ENCODE measurements at places on chromosomes 3 and 15.

DNA sequence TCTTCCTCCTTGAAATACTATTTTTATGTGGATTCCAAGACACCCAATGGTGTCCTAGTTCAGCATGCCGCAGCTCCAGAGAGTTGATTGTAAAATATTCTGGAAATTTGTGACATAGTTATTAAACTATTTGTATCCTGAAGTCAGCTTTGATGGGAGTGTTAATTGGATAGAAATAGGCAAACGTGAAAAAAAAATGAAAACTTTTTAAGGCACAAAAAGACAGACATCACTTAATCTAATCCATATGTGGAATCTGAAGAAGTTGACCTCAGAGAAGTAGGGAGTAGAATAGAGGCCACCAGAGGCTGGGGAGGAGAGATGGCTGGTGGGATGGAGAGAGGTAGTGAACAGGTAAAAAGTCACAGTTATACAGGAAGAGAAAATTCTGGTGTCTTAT lies 704.2 kb downstream of the ROBO1 start:
- H3K4me1 ChIP-seq = no peaks in the 10 kb centered on the region
- no peaks in the 10 kb centered on the region for H3K36me3 ChIP-seq
- H3K4me3 ChIP-seq = no peak overlapping the region
- no peak for DNase-seq
- no peak overlapping the region for H3K27ac ChIP-seq
- no peaks in the 10 kb centered on the region for H3K27me3 ChIP-seq

DNA sequence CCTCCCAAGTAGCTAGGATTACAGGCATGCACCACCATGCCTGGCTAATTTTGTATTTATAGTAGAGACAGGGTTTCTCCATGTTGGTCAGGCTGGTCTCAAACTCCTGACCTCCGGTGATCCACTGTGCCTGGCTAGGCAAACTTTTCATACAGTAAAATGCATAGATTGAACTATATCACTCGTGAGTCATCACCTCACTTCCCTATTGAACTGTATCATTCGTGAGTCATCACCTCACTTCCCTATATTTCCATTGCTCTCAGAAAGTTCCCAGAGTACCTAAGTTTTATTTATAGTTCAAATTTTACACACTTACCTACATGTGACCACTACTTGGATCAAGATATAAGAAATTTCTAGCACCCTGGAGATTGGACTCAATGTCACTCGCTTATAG lies 73.6 kb upstream of the ACAD9 start:
- no peak overlapping the region for H3K4me3 ChIP-seq
- H3K27ac ChIP-seq = no peak overlapping the region
- no peak for DNase-seq
- H3K36me3 ChIP-seq = peaks cover 31% of the 10 kb centered on the region

DNA sequence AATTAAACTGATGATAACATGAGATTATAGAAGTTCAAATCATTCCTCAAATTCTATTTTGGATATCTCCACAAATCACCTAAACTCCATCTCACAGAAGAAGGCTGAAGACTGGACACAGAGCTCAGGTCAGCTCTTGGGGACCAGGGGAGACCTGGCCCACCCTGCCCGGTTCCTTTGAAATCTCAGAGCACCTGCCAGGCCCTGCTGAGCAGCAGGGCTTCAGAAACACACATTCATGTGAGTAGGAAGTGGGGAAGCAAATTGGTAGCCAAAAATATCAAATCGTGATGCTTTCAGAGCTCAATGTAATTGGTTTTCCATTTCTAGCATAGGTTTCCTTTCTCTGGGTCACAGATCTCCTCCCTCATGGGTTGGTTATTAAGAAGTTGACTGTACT lies 76.2 kb downstream of the OCA2 start:
- no peaks in the 10 kb centered on the region for H3K36me3 ChIP-seq
- no peaks in the 10 kb centered on the region for H3K27me3 ChIP-seq
- no peak for DNase-seq
- no peak overlapping the region for H3K27ac ChIP-seq
- H3K4me1 ChIP-seq = no peaks in the 10 kb centered on the region

DNA sequence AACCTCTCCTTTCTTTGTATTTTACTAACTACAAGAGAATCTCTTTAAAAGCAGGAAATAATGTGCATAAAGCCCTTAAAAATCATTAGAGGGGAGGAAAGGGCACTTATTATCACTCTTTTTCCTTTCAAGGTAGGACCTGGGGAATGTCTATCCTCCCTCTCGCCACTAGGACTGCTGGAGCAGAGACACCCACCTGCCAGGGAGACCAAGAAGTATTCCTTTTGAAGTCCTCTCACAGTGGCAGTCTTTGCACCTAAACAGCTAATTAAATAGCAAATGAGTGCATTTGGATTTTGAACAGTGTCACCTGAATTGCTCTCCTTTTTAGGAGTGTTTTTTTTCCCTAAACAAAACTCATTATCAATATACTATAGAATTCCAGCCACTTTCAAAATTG lies 874.1 kb downstream of the ZPLD1 start:
- H3K4me1 ChIP-seq = no peaks in the 10 kb centered on the region
- DNase-seq = no peak
- no peaks in the 10 kb centered on the region for H3K27me3 ChIP-seq
- no peak overlapping the region for H3K27ac ChIP-seq
- H3K4me3 ChIP-seq = no peak overlapping the region
- H3K36me3 ChIP-seq = no peaks in the 10 kb centered on the region

GRCh38 chr3:29933802-29934490 lies 653.1 kb downstream of the RBMS3 start:
- H3K27ac ChIP-seq = no peak overlapping the region
- DNase-seq = no peak
- H3K4me3 ChIP-seq = no peak overlapping the region
- H3K36me3 ChIP-seq = no peaks in the 10 kb centered on the region

GRCh38 chr3:110454066-110454465 lies 617.5 kb upstream of the NECTIN3 start:
- H3K27ac ChIP-seq = no peak overlapping the region
- no peaks in the 10 kb centered on the region for H3K27me3 ChIP-seq
- H3K4me1 ChIP-seq = no peaks in the 10 kb centered on the region
- no peaks in the 10 kb centered on the region for H3K36me3 ChIP-seq
- no peak for DNase-seq

DNA sequence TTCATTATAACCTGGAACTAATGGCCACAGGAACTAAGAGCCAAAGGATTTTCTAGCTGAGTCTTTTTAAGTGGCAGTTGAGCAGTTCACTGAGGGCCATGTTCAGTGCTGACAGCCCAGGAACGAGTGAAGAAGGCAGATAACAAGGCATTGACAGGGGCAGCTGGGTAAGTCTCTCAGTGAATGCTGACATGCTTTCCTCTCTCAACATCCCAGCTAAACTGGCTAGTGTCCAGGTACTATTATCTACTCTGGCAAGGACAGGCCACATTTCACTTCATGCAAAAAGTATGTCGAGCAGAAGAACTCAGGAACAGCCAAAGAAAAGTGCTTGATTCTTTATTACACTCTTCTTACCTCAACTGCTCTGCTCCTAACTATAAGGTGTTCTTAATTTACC lies 515.9 kb downstream of the NLGN1 start:
- peak; percentile 5 for DNase-seq
- no peak overlapping the region for H3K4me3 ChIP-seq
- no peaks in the 10 kb centered on the region for H3K27me3 ChIP-seq
- no peaks in the 10 kb centered on the region for H3K36me3 ChIP-seq

GRCh38 chr3:23592961-23593931 lies 212.5 kb upstream of the UBE2E1 start:
- H3K36me3 ChIP-seq = no peaks in the 10 kb centered on the region
- no peak for DNase-seq
- H3K27me3 ChIP-seq = no peaks in the 10 kb centered on the region

DNA sequence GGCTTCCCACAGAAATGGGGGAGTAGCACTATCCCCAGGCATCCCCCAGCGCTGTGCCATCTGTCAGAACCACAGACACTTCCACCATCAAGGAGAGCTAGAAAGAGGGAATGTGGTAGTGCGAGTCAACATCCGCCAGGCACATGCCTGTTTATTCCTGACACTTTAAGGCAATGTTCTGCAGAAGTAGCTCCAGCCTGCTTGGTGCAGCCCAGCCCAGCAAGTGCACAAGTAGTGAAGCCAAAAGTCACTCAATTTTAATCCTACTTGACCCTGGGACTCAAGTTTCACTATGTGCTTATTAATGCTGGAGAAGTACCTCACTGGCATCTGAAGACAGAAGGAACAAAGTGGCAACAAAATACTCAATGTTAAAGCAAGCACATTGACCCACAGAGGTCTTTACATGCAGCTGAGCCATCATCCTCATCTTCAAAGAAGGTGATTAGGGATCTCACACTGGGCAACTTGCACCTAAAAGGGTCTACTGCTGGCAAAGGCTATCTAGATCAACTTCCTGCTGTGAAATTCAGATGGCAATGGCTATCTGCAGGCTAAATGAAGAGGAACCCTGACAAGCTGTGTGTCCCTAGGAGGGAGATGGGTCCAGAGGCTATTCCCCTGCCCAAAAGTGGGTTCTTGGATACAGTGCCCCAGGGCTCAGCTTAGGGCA lies 61.4 kb upstream of the CLDN18 start:
- peaks cover 3% of the 10 kb centered on the region for H3K27me3 ChIP-seq
- no peaks in the 10 kb centered on the region for H3K36me3 ChIP-seq
- DNase-seq = no peak
- H3K27ac ChIP-seq = no peak overlapping the region
- no peak overlapping the region for H3K4me3 ChIP-seq

DNA sequence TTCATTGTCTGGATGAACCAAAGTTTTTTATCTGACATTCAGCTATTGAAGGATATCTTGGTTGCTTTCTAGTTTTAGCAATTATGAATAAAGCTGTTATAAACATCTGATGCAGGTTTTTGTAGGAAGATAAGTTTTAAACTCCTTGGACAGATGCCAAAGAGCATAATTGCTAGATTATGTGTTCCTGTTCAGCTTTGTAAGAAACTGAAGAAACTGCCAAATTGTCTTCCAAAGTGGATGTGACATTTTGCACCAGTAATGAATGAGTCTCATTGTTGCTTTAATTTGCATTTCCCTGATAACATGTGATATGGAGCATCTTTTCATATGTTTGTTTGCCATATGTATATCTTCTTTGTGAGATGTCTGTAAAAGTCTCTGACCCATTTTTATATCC lies 239.9 kb upstream of the TTC14 start:
- H3K4me3 ChIP-seq = no peak overlapping the region
- H3K4me1 ChIP-seq = no peaks in the 10 kb centered on the region
- no peaks in the 10 kb centered on the region for H3K36me3 ChIP-seq
- H3K27me3 ChIP-seq = no peaks in the 10 kb centered on the region
- no peak for DNase-seq

DNA sequence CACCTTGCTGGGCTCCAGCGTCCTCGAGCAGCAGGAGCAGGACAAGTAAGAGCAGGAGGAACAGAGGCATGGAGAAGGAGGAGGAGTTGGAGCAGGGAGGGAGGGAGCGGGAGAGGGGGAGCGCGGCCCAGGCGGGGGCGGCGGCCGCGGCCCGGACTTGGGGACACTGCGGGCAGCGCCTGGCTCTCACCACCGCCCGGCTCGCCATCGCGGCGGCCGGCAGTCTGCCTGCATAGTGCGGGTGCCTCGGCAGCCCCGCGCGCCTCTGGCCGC lies 440 bp downstream of the DCBLD2 start:
- no peaks in the 10 kb centered on the region for H3K27me3 ChIP-seq
- peak overlapping the region; percentile 72 for H3K4me3 ChIP-seq
- peaks cover 7% of the 10 kb centered on the region for H3K4me1 ChIP-seq
- peak overlapping the region; percentile 85 for H3K27ac ChIP-seq
- peak; percentile 42 for DNase-seq

DNA sequence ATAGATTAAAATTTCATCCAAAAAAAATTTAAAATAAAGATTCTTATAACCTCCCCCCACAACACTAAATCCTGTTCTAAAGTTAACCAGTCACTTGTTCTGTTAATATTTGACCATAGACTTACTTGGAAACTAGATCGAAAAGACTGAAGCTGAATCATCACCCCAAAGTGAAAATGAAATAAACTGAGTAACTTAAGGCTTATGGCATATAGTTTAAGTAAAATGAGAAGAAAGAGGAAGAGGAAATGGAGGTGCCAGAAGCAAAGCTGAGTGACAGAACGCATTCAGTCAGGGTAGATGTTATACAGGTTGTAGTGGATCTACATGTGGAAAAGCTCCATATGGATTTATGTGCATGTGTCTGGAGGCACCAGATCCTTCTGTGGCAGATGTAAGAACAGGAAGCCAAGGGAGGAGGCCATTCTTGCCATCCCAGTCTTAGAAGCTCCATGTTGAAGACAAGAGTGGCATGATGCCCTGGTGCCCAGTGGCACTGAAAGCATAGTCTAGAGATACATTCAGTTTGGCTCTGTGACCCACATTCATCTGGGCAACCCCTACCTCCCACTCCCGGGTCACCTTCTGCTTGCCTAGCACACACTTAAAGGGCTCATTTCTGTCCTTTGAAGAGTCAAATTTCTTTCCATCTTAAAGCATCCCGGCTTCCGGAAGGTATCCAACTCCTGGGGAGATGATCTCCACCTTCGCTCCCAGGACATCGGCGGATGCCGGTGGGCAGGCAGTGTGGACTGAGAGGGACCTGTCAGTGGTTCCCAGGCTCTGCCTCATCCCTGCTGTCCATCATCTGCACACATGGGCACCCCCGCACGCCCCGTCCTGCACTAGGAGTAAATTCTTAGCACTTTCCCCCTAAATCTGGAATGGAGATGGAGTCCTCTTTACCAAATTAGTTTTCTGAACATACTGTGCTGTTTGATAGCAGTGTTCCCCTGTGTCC lies 90.8 kb downstream of the NEO1 start:
- no peaks in the 10 kb centered on the region for H3K27me3 ChIP-seq
- peaks cover 34% of the 10 kb centered on the region for H3K4me1 ChIP-seq
- H3K36me3 ChIP-seq = no peaks in the 10 kb centered on the region

GRCh38 chr3:21962456-21962855 lies 211.4 kb upstream of the ZNF385D start:
- H3K27me3 ChIP-seq = no peaks in the 10 kb centered on the region
- no peaks in the 10 kb centered on the region for H3K36me3 ChIP-seq
- no peak overlapping the region for H3K4me3 ChIP-seq
- no peak for DNase-seq
- no peaks in the 10 kb centered on the region for H3K4me1 ChIP-seq
- no peak overlapping the region for H3K27ac ChIP-seq

GRCh38 chr3:59069838-59070237 lies 20.0 kb upstream of the CFAP20DC start:
- no peaks in the 10 kb centered on the region for H3K36me3 ChIP-seq
- H3K4me1 ChIP-seq = no peaks in the 10 kb centered on the region
- H3K4me3 ChIP-seq = no peak overlapping the region

- H3K27ac ChIP-seq = no peak overlapping the region
- H3K4me1 ChIP-seq = no peaks in the 10 kb centered on the region
- no peaks in the 10 kb centered on the region for H3K36me3 ChIP-seq
- peak; percentile 56 for DNase-seq
Observed at GRCh38 chr3:148861277-148861869, 3.7 kb upstream of the CPA3 start.
